ENCODE measurements at places on chromosomes 7 and 10. TPM values are rescaled to one million over a fixed set of nuclear protein-coding genes. Genes with fewer than 3 reads are reported as not detected.

- no peaks in the 10 kb centered on the region for H3K27me3 ChIP-seq
- no peaks in the 10 kb centered on the region for H3K36me3 ChIP-seq
- no peak for DNase-seq
- peaks cover 8% of the 10 kb centered on the region for H3K4me1 ChIP-seq
Measured at GRCh38 chr7:41491308-41491707, 211.6 kb downstream of the INHBA start.

CYP3A4 gene
- not detected for total RNA-seq

DNA sequence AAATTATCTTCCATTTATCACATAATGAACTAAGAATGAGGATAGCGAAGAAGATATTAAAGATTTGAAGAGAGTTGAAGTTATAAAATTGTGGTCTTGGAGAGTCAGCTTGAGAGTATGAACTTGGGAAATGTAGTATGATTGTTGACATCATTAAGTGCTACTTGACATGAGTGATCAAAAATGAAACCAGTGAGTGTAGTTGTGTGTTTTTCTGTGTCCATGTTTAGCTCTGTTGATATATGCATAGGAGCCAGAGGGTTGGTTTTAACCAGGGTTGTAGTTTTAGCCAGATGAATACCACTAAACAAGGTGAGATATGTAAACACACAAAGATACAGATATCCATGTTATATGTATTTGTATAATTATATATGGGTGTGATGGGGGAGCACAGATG lies 6.2 kb downstream of the TMEM106B start:
- peaks cover 31% of the 10 kb centered on the region for H3K4me1 ChIP-seq
- H3K4me3 ChIP-seq, result no peak overlapping the region

DNA sequence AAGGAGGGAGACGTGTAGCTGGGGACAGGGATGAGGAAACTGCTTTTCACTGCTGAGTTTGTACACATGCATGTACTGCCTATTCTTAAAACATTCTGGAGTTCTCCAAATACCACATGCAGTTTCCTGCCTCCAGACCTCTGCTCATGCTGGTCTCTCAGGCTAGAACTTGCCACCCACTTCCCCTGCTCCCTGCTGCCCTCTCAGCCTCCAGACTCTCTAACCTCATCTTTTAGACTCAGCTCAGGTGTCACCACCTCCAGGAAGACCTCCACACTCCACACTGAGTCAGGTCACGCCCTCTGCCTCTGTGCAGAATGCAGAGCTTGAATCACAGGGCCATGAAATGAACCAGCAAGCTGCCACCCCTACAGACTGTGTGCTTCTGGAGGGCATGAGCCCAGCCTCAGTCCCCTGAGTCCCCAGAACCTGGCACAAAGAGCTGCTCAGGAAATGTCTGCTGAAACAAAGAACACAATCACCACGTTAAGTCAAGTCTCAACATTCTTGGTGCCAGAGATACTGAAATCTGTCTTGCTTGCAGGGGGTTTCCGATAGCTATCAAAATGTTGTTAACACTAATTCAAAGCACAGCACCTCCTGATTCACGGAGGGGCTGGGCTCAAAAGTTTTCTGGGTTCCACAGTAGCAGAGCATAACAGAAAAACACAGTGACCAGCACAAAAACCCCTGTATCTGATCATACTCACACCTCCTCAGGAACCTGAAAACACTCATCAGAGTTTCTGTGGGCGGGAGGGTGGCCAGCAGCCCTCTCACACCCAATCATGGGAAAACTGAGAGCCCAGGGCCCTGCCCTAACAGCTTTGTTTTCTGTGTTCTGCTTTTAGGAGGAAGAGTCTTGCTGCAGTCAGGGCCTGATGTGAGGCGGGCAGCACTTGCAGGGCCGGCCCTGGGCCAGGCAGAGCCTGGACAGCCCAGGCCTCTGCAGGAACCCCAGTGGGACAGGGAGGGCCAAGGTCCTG lies 21.1 kb downstream of the FAM53B start:
- DNase-seq, result peak; percentile 62
- no peaks in the 10 kb centered on the region for H3K36me3 ChIP-seq
- H3K27ac ChIP-seq, result peak overlapping the region; percentile 91
- H3K4me1 ChIP-seq, result peaks cover 100% of the 10 kb centered on the region
- H3K4me3 ChIP-seq, result peak overlapping the region; percentile 26
- no peaks in the 10 kb centered on the region for H3K27me3 ChIP-seq

- DNase-seq, result no peak
- H3K27me3 ChIP-seq, result peaks cover 56% of the 10 kb centered on the region
- no peak overlapping the region for H3K4me3 ChIP-seq
- no peak overlapping the region for H3K27ac ChIP-seq
- no peaks in the 10 kb centered on the region for H3K4me1 ChIP-seq
Measured at GRCh38 chr7:138667535-138668228, 33.5 kb downstream of the SVOPL start.

DNA sequence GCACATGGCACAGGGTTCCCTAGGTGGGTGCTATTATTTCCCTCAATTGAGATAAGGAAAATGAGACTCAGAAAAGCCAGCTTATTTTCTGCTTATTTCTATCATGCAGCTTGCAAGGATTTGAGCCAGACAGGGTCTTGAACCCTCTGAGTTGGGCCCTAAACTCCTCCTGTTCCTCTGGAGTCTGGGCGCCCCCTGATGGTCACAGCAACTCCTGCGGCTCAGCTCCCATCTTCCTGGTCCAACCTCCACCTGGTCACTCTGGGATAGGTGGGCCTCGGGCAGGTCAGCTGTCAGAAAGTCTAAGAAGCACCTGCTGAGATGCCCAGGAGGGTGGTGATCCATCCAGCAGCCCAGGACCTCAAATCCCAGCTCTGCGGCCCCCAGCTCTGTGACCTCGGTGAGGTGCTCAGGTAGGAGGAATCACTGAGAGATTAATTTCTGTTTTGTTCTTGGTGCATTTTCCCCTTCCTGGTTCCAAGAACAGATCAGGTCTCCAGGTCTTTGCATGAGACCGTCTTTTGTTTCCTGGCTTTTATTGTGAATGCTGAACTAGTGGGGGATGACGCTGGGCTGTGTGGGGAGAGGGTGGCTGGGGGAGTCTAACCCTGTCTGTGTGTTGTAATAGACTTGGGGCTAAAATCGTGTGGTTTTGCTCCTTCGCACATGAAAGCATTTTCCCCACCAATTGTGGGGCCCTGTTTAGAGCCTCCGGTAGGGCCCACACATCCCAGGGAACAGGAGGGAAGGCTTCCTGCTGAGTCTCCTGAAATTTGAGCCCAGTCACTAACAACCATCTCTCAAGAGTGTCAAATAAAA lies 32.8 kb downstream of the TMEM130 start:
- no peak overlapping the region for H3K4me3 ChIP-seq
- H3K36me3 ChIP-seq, result no peaks in the 10 kb centered on the region
- H3K27me3 ChIP-seq, result peaks cover 17% of the 10 kb centered on the region
- peak; percentile 19 for DNase-seq

GRCh38 chr10:114271779-114272167 lies 32.7 kb downstream of the VWA2 start:
- H3K36me3 ChIP-seq, result no peaks in the 10 kb centered on the region
- H3K27ac ChIP-seq, result peak overlapping the region; percentile 50
- peaks cover 30% of the 10 kb centered on the region for H3K4me1 ChIP-seq

- H3K4me3 ChIP-seq, result no peak overlapping the region
- no peak for DNase-seq
- no peak overlapping the region for H3K27ac ChIP-seq
- H3K4me1 ChIP-seq, result peaks cover 17% of the 10 kb centered on the region
- no peaks in the 10 kb centered on the region for H3K27me3 ChIP-seq
Measured at GRCh38 chr7:47827871-47828270, 120.4 kb downstream of the PKD1L1 start.

DNA sequence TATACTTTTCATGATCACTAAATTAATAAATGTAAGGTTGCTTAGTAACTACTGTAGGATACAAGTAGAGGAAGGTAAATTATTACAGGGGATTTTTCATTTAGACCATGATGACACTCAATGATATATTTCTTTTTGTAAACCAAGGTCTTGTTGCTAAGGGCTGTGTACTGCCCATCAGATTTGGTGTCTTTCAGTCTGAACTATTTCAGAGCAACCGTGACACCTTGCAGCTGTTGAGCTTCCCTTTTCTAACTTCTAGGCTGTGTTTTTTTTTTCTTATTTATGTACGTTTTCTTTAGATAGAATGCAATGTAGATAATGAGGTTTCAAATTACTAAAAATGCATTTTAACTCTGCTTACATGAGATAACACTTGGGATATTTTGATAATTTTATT lies 292.0 kb upstream of the MBL2 start:
- no peaks in the 10 kb centered on the region for H3K27me3 ChIP-seq
- no peak overlapping the region for H3K4me3 ChIP-seq
- no peak for DNase-seq
- H3K27ac ChIP-seq, result no peak overlapping the region
- no peaks in the 10 kb centered on the region for H3K36me3 ChIP-seq
- no peaks in the 10 kb centered on the region for H3K4me1 ChIP-seq

DNA sequence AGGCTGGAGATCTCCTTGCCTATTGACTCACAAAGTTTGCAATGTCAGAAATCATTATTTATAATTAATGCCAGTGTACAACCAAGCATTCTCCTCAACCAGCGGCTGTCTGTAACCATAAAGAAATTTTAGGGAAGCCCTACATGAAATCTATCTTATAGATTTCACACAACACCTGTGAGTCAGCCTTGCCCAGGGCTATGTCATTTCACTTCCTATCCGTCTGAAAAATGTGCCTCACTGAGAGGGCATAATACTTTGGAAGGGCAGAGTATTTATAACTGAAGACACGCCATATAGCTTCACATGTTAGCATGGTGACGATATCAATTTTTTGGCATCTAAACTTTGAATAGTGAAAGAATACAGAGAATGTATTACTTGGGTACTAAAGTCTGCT lies 296.6 kb upstream of the ETV1 start:
- H3K27ac ChIP-seq, result no peak overlapping the region
- no peaks in the 10 kb centered on the region for H3K4me1 ChIP-seq
- no peaks in the 10 kb centered on the region for H3K27me3 ChIP-seq
- no peak for DNase-seq
- no peak overlapping the region for H3K4me3 ChIP-seq

- peaks cover 70% of the 10 kb centered on the region for H3K27me3 ChIP-seq
- no peaks in the 10 kb centered on the region for H3K4me1 ChIP-seq
- no peak for DNase-seq
Measured at GRCh38 chr7:1301054-1301881, 68.6 kb downstream of the UNCX start.

ARL3 gene
- total RNA-seq, result 13.4 TPM

VAX1 gene
- not detected for total RNA-seq

DNA sequence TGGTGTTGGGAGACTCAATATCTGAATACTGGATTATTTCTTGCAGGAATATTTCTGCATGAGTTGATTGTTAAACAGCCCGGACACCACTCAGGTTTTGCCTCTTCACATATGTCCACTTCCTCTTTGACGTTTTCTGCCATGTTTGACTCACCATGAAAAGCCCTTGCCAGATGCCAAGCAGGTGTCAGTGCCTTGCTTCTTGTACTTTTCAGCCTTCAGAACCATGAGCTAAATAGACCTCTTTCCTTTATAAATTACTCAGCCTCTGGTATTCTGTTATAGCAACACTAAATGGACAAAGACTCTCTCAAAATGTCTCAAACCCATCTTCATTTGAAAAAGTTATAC lies 24.7 kb upstream of the MACC1 start:
- no peak overlapping the region for H3K27ac ChIP-seq
- no peaks in the 10 kb centered on the region for H3K4me1 ChIP-seq
- no peak for DNase-seq

- no peaks in the 10 kb centered on the region for H3K36me3 ChIP-seq
- DNase-seq, result no peak
Measured at GRCh38 chr10:126225672-126226008, 162.6 kb downstream of the ADAM12 start.

ITIH5 gene
- total RNA-seq, result 10.8 TPM

GRCh38 chr10:121080281-121080891 lies 229.2 kb downstream of the WDR11 start:
- peak overlapping the region; percentile 21 for H3K27ac ChIP-seq
- no peak overlapping the region for H3K4me3 ChIP-seq
- peaks cover 63% of the 10 kb centered on the region for H3K27me3 ChIP-seq
- peak; percentile 45 for DNase-seq

- no peaks in the 10 kb centered on the region for H3K27me3 ChIP-seq
- H3K36me3 ChIP-seq, result no peaks in the 10 kb centered on the region
- no peak overlapping the region for H3K4me3 ChIP-seq
Measured at GRCh38 chr10:132467464-132468149, 70.0 kb upstream of the INPP5A start.

DNA sequence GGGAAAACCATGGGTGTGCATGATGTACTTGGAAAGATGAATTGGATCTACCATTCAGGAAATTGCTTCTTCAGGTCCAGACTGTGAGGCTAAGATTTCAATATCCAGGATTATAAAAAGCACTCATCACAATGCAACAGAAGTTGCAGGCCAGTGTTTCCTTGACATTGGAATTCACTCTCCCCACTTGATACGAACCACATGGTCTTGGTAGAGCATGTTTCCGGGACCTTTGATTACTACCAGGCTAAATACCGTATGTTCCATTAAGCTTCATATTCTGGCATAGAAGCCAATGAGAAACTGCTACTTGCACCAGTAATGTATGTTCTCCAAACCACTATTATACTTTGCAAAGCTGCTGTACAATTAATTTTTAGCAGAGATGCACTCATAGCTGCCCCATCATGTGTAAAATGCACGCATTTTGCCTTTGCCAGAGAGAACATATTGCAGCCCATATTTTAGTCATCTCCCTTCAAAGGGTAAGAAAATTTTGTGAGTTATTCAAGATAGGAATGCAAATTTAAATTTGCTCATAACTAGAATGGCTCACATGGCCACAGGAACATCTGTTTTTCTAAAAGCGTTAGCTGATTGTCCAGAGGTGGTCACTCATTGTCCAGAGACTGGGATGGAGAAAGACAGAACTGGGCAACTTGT lies 8.1 kb downstream of the FRMD4A start:
- no peaks in the 10 kb centered on the region for H3K4me1 ChIP-seq
- H3K4me3 ChIP-seq, result no peak overlapping the region
- peaks cover 67% of the 10 kb centered on the region for H3K27me3 ChIP-seq

DNA sequence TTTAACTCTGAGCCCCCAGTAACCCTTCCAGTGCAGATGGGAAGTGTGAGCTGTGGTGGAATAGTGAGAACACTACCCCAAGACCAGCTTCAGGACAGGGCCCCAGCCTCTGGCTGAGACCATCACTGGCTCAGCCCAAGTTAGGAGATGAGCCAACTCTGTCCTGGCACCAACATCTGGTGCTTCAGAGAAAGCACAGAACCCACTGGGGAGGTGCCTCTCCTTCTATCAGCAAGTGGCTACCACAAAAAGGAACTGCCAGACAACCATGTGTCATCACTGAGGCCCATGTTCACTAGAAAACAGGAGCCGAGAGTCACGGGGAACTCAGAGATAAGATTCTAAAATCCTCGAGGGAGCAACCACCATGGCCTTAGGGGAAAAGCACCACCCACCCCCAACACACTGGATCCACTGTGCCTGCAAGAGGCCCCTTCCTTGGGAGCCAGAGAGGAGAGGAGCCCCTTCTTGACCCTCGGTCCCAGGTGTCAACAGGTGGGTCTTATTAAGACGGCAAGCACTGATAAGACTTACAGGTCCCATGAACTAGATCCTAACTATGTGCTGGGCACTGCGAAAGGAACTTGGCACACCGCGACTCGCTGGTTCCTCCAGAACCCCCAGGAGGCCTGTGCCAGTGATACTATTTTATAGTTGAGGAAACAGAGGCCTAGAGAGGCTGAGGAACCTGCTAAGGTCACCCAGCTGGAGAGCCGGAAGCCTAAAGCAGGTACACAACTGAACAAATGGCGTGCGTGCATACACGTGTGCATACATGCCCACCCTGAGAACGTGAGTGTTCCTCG lies 102.7 kb downstream of the FAM53B start:
- peak overlapping the region; percentile 19 for H3K4me3 ChIP-seq
- peaks cover 100% of the 10 kb centered on the region for H3K4me1 ChIP-seq
- no peaks in the 10 kb centered on the region for H3K27me3 ChIP-seq
- peak overlapping the region; percentile 86 for H3K27ac ChIP-seq
- DNase-seq, result peak; percentile 64

ANKRD22 gene
- not detected for total RNA-seq
